Colonic mucosa (tissue), 4 donors: ENCODE measurements at places on chromosomes 4 and X. TPM values are rescaled to one million over a fixed set of nuclear protein-coding genes. Genes with fewer than 3 reads are reported as not detected.

RXFP1 gene
- total RNA-seq = 0.37 TPM

KDR gene
- total RNA-seq = 6.5 TPM

DNA sequence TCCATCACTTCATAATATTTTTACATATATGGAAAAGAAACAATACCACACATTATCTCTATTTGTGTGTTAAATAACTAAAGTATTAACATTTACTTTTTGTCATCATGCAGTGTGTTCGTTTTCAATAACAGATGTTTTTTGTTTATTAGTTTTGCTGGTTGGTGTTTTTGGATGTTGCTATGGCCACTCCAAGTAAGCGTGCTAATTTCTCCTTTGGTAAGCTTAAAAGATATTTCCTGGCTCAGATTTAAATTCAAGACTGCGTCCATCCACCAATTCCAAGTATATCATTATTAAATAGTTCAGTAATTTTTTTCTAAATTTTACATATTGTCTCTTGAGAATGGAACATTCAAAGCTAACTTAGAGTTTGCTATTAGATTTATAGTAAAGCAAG is 235.4 kb upstream of the IL1RAPL1 start:
- H3K36me3 ChIP-seq = no peaks in the 10 kb centered on the region
- no peak for DNase-seq
- H3K27ac ChIP-seq = no peak overlapping the region
- no peak overlapping the region for H3K4me3 ChIP-seq

ARMCX2 gene
- total RNA-seq = 11.5 TPM
